Thyroid gland (tissue), 4 donors: ENCODE measurements at places on chromosomes 3 and 15.

GRCh38 chr15:93261845-93262244 lies 172.8 kb upstream of the RGMA start:
- DNase-seq: no peak

- DNase-seq: no peak
Measured at GRCh38 chr3:58654466-58654865, 12.1 kb downstream of the FAM3D start.

DNA sequence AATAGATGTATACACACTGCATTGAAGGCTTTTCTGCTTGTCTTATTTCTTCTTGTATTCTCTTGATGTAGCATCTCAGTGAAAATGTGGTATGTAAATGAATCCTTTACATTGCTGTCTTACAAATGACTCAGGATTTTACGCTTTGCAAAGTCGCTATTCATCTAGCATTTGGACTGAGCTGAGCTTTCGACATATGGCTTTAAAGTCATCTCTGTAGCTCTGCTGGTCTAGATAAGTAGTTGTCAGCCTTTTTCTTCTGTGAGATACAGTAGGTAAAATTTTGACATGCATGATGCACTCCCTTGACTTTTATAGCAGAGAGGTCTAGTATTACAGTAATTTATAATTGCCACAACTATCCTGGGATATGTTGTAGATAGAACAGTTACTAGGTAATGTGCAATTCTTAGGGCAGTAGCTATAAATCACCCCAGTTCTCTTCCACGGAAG lies 16.8 kb downstream of the MEF2A start:
- DNase-seq: no peak

DNA sequence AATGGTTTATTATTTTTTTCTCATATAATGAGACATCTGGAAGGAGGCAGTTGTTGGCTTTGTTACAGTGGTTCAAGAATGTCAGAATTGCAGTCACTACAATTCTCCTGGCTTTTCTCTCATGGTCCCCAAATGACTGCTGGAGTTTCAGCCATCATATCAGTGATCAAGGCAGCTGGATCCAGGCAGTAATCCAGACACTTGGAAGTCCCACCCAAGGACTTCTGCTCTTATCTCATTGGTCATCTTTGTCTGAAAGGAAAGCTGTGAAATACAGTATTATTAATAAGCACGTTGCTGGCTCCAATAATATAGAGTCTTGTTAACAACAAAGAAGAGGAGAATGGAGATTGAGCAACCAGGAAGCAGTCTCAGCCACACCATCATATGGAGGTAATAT lies 22.9 kb upstream of the MED12L start:
- DNase-seq: no peak

DNA sequence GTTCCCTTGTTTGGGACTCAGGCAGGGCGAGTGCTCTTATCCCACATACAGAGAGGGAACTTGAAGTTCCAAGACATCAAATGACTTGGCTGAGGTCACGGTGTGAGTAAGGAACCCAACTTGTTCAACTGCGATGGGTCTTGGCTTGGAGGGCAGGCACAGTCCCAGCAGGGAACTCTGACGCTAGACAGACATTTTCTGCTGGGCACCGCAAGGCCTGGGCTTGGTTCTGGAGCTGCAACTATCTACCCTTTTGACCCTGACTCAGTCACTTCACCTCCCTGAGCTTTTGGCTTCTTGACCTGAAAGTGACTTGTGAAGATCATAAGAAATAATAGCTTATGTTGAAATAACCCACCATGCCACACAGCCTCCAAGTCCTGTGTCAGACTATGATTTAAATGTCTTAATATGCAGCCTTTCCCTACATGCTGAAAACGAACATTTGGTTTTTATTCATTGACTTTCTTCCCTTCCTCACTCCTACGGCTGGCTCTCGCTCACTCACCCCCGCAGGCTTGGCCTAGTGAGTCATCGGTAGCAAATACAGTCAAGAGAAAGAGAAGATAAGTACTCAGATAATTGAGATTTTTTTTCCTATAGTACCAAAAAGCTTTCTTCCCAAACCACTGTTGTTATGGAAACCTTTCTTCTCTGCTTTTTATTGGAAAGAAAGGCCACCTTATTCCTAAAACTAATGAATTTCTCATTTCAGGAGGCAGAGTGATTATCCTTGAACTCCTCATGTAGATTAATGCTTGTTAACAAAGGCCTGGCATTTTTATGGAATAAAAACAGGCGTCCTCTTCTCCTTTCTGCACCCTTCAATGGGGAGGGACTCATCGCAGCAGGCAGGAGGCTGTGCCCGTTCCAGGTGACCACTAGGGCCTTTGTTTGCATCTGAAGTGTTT lies 178.4 kb downstream of the ATP10A start:
- DNase-seq: peak; percentile 20

DNA sequence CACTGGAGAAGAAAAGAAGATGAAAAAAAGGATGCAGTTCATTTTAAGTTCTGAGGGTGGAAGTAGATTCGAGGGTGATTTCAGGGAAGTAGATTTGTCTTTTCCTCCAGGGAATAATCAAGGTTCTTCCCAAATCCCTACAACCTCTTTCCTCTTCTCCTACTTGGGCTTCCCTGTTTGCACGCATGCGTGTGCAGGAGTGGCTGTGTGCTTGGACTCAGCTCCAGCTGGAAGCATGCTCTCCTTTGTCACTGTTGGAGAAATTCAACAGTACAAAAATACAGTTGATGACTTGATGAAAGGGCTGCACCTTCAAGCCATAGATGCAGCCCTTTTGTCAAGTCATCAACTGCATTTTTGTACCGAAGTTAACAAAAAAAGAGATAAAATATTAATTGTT lies 3.8 kb downstream of the OR5K2 start:
- no peak for DNase-seq

- DNase-seq: peak; percentile 40
Measured at GRCh38 chr15:78365917-78366316, 25.8 kb downstream of the CRABP1 start.

DNA sequence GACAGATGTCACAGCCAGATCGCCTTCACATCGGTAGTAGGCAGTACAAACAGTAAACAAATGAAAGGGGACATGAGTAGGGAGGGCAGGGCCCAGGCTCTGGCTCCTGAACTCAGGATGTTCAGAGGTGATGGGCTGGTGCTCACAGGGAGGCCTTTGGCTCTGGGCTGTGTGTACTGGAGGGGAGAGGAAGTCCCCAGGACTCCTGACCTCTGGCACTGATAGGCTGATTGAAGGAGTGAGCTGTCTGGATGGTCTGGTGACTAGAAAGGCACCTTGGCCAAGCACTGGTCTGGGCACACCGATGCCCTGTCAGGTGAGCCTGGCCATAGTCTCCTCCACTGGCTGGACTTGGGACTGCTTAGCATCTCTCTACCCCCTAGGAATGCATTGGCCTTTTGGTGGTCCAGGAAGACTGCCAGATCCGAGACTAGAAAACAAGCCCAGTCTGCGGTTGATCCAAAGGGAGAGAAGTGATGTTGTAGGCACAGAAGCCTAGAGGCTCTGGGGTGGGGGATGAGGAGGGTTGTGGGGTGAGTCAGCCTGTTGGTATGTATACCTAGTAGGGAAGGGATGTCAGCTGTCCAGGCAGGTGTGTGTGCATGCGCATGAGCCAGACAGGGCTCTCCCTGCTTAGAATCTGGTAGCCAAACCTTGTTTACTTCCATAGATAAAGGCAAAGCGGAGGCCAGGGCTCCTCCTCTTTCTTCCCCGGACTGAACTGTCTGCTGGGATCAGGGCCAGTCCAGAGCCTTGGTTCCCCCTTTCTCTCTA lies 1.9 kb downstream of the SPINT1 start:
- DNase-seq: peak; percentile 62

DNA sequence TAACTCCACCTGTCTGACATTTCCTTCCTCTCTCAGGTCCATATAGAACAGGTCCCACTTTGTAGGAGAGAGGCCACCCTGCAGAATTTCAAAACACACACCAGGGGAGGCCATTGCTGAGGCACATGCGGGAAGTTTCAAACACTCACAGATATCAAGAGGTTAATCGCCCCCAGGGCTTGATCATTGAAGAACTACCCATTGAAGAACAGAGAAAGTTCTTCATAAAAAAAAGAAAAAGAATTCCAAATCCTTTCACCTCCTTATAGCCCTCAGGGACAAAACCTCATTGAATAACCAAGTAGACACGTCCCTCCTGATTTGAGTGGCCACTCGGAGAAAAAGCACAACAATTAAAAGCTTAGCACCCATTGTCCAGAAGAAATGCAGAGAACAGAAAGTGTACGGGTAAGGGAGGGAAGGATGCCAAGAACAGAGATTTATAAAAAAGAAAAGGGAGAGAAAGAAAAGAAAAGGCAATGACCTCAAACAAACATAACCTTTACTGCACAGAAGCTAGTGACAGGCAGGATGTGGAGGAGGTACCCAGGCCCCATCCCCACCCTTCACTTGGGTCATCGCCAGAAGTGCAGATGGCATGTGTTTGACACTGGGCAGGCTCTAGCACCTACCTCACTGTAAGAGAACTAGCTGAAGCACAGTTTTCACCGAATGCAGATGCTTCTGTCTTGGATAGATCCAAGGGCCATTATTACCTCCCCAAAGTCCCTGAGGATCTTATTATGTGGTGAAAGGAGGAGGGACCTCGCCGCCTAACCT lies 112.3 kb upstream of the HES1 start:
- DNase-seq: peak; percentile 53

DNA sequence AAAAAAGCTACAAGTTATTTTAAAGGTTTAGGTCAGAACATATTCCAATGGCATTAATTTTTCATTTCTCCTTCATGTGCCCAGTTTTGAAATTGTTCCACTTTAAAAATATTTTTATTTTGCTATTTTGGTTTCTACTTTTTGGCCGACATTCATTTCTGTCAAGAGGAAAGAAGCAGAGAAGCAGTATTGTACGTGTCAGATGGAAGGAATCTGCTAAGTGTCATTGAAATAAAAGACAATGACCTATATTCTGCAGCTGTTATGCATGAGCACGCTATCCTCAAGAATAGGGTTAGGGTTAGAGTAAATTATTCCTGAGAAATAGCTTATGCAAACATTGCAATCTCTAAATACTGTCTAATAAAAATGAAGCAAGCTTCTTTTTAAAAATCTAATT lies 941.7 kb downstream of the TUSC7 start:
- DNase-seq: no peak

DNA sequence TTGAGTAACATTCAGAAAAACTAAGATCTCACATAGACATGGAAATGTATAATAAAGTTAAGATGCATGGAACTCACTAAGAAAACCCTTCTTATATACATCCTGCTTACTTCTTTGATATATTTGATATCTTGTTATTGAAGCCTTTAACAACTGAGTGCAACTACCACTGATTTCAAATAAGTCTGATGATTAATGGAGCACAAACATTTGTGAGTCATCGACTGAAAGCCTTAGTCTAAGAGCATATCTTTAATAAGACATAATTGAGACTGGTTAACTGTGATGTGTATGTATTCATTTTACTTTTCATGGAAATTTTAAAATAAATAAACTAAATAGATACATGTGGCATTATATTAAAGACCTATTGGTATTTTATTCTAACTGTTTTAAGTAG lies 740.5 kb downstream of the EPHA3 start:
- no peak for DNase-seq
